ENCODE measurements at places on chromosomes 3 and 15. TPM values are rescaled to one million over a fixed set of nuclear protein-coding genes. Genes with fewer than 3 reads are reported as not detected.

Gene GNAT1
- not detected for total RNA-seq

DNA sequence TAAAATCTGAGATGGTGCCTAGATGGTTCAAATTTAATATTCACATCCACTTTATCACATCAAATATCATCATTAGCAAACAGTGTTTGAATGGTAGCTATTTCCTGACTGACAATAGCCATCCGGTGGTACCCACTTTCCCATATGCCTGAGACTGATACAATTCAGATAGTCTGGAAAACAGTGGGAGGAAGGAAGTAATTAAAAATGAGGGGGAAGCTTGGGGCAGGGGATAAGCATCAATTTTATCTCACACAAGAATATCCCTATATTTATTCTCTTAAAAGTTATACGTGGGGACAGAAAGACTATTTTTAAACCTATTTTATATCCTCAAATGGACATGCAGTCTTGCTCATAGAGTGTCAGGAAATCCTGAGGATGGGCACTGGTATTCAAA, 122.5 kb upstream of the GAP43 start:
- no peak for DNase-seq

Gene ARGFX
- total RNA-seq, result not detected

GRCh38 chr15:70094690-70095311, 2.9 kb downstream of the TLE3 start:
- DNase-seq, result no peak

- DNase-seq, result no peak
These were observed 1.8 kb downstream of the PLXNB1 start for GRCh38 chr3:48428088-48428571.

DNA sequence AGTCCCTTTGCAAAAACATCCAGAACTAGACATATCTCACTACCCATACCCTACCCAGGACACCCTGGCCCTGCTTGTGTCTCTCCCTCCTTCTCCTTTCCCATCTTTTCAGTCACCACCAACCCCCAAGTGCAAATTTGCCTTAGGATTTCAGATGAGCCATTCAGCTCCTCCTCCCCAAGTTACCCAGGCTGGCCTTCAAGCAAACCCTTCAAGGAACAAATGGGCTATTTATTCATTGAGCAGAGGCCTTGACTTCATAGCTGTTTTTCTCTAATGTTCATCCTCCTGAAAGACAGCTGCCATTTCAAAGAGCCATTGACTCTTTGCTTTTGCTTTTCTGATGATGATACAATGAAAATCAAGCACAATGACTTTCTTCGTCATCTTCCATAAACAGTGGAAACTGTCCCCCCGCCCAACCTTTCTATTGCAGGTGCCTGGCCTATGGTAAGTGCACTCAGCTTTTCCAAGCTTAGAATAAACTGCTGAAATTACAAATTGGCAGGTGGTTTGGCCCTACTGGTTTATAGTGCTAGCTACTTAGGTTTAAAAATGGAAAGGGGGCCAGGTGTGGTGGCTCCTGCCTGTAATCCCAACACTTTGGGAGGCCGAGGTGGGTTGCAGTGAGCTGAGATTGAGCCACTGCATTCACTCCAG, 26.1 kb upstream of the KLHL6 start:
- DNase-seq, result no peak

Gene FBXW12
- total RNA-seq, result not detected

DNA sequence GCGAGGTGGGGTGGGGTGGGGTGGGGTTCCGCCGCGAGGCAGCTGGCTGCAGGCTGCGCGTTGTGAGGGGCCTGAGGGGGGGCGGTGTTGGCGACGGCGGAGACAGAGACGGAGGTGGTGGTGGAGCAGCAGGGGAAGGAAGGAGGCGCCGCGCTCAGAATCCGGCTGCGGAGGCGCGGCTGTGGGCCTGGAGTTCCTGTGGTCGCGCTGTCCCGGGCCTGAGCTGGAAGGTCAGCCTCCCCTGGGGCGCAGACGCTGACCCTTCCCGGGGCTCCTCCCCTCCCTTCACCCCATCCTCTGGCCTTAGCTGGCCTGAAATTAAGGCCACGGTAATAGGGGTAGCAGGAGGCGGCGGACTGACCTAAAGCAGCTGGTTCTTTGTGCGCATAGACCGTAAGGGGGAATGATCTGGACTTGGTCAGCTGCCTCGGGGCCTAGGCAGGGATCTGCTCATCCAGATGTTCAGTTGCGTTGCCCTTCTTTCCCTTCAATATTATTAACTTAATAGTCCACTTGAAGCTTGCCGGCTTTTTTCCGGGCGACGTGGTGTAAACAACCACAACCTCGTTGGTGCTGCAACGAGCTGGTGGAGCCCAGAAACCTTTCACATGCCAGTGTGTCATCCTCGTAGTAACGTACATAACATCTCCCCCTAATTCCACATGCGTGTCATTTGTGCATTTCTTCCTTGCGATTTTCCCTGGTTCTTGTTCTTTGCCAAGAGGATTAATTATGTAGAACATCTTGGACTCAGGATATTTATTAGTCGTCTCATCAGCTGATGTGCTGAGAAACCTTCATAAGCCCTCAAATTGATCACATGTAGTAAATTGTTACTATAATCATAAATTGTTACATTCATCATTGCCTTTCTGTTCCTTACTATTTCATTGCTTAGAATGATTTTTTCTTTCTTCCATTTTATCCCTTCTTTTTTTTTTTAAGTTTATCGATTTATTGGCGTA, 626 bp downstream of the SEC62 start:
- peak; percentile 28 for DNase-seq

Data from A172 (cell line).